Right hindlimb (tissue), 1 donor: ENCODE measurements at places on chromosomes 13 and 19.

- no peak for DNase-seq
These were observed 395.8 kb upstream of the MIR17HG start for GRCh38 chr13:90951663-90952062.

GRCh38 chr19:50764409-50764808 lies 5.9 kb upstream of the GPR32 start:
- DNase-seq, result no peak

DNA sequence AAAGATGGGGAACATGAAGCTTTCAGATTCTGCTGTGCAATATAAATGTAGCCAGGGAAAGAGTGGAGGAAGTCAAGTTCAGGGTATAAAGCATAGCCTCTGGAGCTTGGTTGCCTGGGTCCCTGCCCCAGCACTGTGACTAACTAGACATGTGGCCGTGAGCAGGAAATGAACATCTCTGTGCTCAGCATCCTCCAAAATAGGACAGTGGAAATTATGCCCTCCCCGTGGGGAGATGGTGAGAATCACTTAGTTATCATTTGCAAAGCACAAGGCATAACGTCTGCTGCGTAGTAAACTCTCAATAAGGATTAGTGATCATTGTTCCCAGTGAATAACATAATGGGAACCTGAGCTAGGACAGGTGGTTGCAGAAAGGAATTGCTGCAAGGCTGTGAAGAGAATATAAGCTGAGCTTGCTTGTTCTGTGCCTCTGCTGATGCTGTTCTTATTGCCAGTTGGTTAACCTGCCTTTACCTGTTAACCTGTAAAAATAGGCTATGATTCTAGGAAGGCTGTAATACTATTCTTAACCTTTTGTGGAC lies 441.0 kb downstream of the COG6 start:
- no peak for DNase-seq

DNA sequence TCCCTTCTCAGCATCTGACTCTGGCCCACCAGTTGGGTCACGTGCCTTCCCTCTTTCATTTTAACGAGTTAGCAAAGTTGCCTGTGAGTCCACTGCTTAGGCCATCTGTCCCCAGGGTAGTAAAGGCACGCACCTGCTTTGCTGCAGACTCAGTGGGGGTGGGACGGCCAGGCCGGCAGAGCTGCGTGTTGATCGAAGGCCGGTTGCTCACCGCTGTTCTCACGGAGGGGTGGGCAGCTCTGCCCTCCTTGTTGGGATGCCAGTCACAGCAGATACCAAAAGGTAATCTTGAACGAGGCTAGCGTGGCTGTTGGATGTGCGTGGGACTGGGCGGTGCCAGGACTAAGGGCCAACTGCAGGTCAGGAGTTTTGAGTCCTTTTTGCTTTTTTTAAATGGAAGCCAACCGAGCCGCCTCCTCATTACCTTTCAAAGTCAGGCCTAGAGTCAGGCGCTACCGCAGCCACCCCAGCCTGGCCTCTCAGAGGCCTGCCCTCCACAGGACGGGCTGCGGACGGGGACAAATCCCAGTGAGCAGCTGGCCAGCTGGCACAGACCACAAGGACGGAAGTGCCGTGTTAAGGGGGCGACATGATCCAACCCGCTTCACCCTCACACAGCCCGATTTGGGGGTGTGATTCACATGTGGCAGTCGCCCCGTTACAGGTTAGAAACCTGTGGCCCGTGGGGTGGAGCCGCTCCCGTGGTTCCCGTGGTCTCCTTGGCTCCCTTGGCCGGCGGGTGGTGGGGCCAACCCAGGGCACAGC lies 20.6 kb downstream of the ADPRHL1 start:
- DNase-seq, result no peak

- DNase-seq, result peak; percentile 38
These were observed 2.2 kb upstream of the AMH start for GRCh38 chr19:2246801-2247361.
